ENCODE measurements at places on chromosomes 1 and 21.

GRCh38 chr21:25750085-25750484 is 15.3 kb downstream of the GABPA start:
- no peak for DNase-seq

DNA sequence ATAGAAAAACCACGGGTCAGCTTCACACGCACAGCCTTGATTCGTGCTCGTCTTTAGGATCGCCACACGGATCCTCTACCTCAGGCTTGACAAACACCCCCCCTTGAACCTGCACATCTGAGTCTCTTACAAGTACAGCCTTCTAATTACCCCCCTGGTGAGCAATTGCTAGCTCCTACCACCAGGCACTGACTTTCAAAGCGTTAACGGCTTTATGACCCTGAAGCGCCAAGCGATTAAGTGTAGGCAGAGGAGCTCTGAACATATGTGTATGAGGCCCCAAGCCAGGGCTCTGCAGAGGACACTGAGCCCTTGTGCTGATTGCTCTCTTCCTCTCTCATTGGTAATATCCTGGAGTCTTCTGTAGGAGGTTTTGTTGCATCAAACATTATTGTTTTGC is 55.7 kb upstream of the EPHA8 start:
- DNase-seq, result no peak

GRCh38 chr1:113459279-113459678 is 69.0 kb downstream of the MAGI3 start:
- DNase-seq, result no peak

GRCh38 chr1:248758352-248758751 is 2.8 kb upstream of the LYPD8 start:
- no peak for DNase-seq

DNA sequence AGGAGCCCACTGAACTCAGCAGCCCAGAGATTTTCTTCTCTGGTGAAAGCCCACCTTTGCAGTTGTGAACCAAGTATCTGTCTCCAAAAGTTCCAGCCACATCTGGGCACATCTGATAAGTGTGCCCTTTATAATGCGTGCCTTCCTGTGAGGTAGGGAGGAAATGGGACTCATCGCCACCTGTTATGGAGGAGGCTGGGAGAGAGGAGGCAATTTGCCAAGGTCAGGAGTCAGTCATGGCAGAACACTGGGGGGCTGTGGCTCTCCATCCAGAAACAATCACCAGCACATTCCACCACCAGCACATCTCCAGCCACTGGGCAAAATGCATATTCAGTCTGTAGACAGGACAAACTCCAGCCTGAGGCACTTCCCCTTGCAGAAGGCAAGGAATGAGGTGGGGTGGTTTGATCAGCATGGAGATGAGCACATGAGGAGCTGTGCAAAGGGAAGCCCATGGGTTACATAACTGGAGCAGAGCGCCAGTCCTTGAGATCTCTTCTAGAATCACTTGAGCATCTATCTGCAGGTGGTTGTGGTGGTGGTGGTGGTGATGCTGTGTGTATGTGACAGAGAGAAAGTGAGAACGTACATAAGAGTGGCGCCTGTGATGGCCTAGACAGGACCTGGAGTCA is 15.0 kb upstream of the LEMD1 start:
- DNase-seq, result no peak

GRCh38 chr1:34156739-34157138 is 8.3 kb downstream of the CSMD2 start:
- no peak for DNase-seq

DNA sequence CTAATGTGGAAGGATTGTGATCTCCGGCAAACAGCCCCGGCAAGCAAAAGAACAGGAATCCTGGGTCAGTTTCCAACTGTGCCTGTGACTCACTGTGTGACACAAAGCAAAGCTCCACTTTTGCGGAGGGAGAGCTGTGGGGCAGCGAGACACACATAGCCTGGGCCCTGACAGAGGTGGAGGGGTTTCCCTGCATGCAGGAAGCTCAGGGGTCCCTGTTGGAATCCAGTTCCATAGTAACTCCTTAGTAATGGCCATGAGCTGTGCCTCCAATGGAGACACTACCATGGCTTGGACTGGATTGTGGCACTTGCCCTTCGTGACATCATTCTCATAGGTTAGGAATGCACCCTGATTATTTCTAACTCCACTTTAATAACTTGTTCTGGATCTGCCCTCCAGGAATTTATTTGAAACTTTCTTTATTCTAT is 47.0 kb upstream of the ATF3 start:
- no peak for DNase-seq

DNA sequence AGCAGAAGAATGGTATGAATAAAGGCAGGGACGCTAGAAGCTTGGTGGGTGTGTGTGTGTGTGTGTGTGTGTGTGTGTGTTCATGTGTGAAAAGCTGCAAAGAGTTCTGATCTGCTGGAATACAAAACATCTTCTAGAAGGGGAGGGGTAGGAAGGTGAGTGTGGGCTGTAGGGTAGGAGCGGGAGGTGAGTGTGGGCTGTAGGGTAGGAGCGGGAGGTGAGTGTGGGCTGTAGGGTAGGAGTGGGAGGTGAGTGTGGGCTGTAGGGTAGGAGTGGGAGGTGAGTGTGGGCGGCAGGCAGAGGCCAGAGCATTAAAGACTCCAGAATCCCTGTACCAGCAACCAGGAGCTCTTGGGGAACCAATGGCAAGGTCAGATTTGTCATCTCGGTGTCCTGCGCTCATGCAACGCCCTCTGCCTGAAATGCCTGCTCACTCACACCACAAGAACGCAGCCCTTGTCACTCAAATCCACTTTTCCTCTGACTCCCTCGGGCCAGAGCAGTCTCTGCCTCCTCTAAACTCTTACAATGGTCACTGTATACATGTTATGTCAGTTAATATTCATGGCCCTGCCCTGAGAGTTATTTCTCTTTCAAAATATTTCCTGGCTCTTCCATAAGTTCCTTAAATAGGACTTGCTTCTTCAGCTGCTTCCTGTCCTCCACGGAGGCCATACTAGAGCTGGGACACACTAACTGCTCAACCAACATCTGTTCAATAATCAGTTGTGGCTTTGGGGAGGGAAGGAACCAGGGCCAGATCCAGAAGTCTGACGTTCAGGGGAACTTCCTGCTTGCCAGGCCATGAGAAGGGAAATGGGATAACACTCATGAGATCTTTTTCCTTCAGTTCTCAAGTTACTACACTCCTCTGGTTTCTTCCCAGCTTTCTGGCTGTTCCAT is 53.6 kb upstream of the ZNF644 start:
- no peak for DNase-seq

- no peak for DNase-seq
Observed at GRCh38 chr1:9715536-9716226, 64.2 kb downstream of the PIK3CD start.

DNA sequence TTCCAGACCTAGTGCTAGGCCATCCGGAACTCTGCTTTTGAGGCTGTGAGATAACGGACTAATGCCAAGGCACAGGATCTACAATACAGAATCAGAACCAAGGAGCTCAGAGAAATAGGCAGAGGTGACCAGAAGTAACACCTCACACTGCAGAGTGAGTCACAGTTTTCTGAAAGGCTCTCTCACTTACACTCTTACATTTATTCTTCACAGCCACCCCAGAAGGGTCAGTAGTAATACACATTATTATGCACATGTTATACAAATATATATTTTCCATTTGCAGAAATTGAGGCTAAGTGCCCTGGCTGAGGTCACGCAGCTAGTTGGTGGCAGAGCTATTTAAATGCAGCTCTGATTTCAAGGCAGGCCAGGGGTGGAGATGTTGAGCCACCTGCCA is 542.5 kb downstream of the OMA1 start:
- no peak for DNase-seq

DNA sequence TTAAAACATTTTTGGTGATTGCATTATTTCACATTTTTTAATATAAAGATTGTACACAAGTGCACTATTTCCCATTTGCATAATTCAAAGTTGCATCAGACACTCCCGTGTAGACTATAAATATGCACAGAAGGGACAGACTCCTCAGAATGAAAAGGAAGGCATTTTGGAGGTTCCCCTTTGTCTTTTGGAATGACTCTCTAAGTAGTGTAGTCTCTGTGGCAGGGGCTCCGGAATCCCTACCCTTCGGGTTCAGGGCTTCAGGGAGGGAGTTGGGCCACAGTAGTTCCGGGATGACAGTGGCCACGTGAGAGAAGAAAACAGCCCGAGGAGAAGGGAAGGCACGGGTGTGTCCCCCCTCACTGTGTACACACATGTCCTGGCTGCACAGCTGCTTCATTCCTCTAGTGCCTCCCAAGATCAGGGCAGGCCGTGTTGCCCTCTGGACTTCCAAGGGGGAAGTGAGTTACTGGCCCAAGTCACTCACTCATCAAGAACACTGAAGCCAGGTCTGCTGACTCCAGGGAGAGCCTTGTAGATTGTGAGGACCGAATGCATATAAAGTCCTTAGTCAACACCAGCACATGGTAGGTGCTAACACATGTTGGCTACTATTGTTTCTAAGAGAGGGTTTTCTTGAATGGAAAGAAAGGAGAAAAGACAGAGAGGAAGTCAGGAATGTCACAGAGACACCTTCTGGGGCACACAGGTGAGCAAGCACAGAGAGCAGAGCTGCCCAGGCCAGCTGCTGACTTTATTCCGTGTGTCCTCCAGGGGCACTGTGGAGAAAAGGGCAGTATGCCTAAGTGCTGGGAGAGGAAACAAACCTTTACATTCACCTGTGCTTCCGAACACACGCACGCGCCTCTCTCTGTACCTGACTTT is 39.8 kb downstream of the LHX4 start:
- no peak for DNase-seq

DNA sequence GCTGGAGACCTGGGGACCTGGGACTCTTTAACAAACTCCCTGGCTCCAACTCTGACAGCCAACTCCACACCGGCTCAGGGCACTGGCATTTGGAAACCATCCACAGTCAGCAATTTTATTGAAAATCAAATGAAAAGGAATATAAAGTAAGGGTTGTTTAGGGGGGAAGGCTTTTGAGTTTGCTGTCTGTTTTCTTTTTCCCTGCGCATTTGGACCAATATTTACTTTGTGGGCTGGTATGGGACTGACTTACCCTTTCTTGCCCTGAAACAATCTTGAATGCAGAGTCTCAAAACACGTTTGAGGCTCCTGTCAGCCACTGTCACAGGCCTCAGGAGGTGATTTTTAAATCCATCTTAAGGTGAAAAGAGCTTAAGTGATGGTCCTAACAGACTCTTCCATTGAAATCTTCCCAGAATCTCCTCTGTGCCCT is 15.4 kb upstream of the EFHD2 start:
- DNase-seq, result no peak

DNA sequence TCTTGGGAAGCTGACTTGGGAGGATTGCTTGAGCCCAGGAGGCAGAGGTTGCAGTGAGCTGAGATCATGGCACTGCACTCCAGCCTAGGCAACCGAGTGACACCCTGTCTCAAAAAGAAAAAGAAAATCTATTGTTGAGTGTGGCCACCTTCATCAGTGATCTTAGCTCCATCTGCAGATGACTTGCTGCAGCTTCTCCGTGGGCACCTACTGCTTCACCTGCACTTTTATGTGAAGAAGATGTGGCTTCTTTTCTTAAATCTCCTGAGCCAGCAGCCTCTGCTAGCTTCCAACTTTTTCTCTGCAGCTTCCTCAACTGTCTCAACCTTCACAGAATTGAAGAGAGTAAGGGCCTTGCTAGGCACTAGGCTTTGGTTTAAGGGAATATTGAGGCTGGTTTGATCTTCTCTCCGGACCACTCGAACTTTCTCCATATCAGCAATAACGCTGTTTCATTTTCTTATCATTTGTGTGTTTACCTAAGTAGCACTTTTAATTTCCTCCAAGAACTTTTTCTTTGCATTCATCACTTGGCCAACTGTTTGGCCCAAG is 28.0 kb downstream of the AGPAT3 start:
- no peak for DNase-seq

DNA sequence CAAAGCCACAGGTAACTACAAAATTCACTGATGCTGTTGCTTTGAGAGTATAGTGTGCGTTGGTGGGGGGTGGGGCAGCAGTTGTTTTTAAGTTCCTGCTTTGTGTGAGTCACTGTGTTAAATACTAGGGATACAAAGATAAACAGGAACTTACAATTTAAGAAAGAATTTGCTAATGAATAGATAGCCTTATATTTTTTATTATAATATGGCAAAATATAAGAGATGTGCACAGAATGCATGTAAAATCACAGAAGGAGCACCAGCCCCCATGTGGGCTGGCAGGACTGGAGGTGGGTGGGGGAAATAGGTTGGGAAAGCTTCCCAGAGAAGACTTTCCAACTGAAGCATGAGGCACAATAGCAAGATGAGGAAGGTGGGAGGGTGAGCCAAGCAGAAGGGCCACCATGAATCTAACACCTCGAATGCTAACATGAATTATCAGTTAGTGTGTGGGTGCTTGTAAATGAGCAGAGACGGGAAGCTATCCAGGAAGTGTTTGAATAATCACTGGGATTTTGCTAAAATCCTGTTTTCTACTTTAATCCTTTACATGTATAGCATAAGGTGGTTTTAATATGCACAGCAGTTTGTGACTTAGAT is 57.0 kb upstream of the RAVER2 start:
- no peak for DNase-seq

DNA sequence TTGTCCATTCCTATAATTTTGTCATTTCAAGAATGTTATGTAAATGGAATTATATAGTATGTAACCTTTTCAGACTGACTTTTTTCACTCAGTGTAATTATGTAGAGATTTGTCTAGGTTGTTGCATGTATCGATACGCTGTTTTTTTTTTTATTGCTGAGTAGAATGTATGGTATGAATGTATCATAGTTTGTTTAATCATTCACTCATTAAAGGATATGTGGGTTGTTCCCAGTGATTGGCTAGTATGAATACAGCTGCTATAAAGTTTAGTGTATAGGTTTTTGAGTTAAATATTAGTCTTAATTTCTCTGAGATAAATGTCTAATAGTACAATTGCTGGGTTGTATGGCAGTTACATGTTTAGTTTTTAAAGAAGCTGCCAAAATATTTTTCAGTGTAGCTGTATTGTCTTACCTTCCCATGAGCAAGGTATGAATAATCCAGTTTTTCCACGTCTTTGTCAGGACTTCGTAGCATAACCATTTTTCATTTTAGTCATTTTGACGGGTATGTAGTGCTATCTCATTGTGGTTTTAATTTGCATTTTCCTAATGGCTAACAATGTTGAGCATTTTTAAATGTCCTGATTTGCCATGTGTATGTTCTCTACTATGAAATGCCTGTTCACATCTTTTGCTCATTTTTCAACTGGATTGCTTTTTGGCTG is 22.4 kb downstream of the CASQ2 start:
- no peak for DNase-seq

DNA sequence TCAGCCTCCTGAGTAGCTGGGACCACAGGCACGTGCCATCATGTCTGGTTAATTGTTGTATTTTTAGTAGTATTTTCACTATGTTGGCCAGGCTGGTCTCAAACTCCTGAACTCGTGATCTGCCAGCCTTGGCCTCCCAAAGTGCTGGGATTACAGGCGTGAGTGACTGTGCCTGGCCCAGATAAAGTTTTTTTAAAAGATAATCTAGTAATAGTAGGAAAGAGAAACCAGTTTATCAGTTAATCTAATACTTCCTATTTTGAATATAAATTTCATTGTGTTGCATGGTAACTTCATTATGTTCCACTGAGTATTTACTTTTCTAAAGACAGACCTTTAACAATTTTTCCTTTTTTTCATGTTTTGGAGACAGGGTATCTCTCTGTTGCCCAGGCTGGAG is 10.0 kb downstream of the RABGAP1L start:
- DNase-seq, result no peak

- DNase-seq, result no peak
Observed at GRCh38 chr1:234512451-234512861, 33.5 kb upstream of the TARBP1 start.
